Stimulated activated CD8-positive, alpha-beta memory T cell treated with anti-CD3 and anti-CD28 coated beads, Interleukin-12 subunit alpha, Interleukin-12 subunit beta, amount 100 ng/mL, for 1 hour (primary cell): ENCODE measurements at places on chromosomes 1 and 21.

DNA sequence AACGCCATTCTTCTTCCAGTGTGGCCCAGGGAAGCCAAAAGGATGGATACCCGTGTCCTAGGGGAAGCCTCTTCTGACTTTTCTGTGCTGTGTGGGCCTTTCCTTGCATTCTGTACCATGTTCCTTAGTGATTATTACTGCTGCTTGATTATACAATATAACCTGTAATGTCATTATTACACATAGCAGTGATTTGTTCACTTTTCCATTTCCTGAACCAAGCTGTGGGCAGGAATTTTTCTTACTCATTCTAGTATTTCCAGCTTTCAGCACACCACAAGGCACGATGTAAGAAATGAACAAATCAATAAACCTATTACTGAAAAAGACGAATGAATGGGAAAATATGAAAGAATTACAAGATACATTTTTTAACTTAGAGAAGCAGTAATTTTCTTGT is 8.4 kb upstream of the USP33 start:
- DNase-seq, result no peak

GRCh38 chr1:62601457-62601856 is 4.1 kb downstream of the ANGPTL3 start:
- DNase-seq, result no peak

DNA sequence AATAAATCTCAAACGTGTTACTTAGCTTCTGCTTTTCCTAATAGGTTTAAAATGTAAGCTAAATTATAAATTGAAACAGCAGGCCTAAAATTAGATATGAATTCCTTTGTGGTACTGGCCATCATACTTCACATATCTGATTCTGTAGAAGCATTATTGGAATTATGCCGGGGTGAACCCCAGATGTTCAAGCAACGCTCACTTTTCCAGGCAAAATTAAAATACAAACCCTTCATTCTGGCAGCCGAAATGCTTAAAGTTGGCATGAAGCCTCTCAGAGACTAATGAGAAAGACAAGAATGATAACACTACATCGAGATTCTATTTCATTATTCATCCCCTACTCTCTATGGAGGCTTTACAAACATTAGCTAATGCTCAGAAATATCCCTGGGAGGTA is 1352.7 kb upstream of the ADGRL2 start:
- no peak for DNase-seq

DNA sequence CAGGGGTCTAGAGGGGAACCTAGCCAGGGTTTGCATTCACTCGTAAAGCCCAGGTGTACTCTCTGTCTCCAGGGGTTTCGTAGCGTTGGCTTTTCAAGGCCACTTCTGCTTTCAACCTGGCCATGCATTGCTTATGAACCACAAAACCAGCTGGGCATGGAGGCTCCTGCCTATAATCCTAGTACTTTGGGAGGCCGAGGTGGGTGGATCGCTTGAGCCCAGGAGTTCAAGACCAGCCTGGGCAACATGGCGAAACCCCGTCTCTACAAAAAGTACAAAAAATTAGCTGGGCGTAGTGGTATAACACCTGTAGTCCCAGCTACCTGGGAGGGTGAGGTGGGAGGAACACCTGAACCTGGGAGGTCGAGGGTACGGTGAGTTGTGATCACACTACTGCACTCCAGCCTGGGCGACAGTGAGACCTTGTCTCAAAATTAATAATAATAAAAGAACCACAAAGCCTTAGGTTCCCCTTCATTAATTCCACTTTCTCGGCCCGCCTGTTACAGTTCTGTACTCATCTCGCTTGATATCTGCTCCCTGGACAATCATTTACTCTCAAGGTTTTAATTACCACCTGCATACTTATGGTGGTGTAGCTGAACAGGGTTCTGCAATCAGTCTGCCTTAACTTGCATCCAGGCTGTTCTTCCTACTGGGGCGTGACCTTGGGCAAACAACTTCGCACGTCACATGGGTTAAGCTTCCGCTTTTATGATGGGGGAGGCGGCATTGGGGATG is 6.1 kb downstream of the SLC16A4 start:
- no peak for DNase-seq

DNA sequence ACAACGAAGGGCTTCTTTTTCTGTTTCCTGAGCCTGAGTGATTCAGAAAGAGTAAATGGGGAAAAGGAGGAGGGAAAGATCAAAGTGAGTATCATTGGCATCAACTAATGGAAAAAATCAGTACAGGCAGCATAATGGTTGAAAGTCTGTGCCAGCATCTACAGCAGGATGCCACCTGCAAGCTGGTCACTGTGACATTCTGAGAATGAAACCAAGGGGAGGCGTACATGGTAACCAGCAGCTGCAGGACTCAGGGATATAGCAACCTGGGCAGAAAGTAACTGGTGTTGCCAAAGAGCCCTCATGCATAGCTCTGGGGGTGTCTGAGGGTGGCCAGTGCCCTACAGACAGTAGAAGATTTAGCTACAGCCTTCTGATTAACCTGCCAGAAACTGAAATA is 305.9 kb downstream of the BRINP2 start:
- no peak for DNase-seq

DNA sequence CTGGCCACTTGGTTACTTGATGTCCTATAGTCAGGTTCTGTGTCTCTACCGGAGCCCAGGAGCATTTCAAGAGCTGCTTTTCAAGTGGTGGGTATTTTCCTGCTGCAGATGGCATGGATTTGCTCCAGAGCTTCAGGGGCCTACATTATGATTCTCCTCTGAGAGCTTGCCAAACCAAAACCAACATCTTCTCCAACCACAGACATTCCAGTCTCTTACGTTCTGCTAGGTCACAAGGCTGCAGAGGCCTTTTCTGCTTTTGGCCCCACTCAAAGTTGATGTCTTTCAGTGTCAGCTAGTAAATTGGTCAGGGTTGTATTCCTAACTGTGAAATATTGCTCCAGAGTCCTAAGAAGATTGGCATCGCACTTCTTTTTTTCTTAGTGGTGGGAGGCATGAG is 14.7 kb upstream of the AQP10 start:
- no peak for DNase-seq
